Stimulated activated CD8-positive, alpha-beta memory T cell treated with anti-CD3 and anti-CD28 coated beads, Interleukin-2, amount 100 ng/mL, for 48 hours (primary cell): ENCODE measurements at places on chromosomes 5 and 9.
A peak's percentile ranks its signal among the peaks of the same experiment; 100 is the strongest.

DNA sequence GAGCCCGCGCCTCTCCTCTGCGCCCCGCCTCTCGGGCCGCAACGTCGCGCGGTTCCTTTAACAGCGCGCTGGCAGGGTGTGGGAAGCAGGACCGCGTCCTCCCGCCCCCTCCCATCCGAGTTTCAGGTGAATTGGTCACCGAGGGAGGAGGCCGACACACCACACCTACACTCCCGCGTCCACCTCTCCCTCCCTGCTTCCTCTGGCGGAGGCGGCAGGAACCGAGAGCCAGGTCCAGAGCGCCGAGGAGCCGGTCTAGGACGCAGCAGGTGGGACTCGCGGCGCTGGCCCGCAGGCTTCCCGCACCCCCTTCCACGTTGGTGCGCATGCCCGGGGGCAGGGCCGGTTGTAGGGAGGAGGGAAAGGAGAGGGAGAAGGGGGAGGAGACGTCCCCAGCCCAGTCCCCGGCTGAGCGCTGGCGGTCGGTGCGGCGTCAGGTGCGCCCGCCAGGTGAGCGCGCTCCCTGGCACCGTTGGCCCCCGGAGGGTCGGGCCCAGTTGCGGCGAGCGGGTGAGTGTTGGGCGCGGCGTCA, at the start of gene OCLN:
Gene OCLN, plus strand, starts transcription at position 400 of the 532 bp plus-strand sequence. CDS start 11,455 bp downstream, outside the sequence.
- peak; percentile 9 for DNase-seq

- DNase-seq = no peak
Observed at GRCh38 chr5:36389245-36389644, 87.5 kb upstream of the RANBP3L start.

GRCh38 chr5:94288937-94289336, 329.5 kb downstream of the KIAA0825 start:
- no peak for DNase-seq

- no peak for DNase-seq
Observed at GRCh38 chr5:55576661-55577060, 41.9 kb upstream of the PLPP1 start.

DNA sequence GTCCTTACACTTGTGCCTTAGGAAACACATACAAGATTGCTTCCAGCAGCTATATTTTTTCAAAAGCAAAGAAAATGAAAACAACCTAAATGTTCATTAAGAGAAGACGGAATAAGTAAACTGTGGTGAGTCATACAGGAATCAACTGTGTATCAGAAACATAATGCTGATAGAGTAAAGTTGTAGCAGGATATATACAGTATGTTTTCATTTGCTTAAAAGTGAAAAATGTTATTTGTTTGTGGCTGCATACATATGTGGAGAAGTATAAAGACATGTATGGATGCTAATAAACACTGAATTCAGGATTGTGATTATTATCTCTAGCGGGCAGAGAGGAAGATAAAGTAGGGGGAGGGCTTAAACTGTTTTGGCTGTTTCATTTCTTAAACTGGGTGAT, 8.3 kb downstream of the DCTN4 start:
- DNase-seq = no peak

DNA sequence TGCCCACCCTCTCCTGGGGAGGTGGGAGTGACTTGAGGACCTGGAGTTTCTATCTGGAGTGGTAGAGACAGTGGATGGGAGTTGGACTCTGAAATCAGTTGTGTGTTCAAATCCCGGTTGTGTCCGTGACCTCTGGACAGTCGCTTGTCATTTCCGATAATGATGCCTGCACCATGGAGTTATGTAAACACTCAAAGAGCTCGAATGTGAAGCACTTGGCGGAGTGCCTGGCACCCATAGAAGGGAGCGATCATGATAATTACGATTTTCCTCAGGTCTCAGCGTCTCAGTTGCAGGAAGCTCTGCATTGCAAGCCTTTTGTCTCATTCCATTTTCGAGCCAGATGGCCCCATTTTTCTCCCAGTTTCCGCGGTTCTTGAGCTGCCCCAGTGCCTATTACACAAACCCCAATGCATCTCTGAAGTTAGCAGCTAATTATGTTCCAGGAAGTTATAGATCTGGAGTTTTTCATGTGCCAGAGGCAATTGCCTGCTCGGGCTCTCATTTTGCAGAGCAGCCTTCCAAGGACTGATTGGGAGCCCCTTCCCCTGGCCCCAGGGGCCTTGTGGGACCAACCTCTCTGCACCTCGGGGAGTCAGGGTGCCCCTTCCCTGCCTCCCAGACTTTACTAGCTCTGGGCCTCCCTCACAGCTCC, 175.5 kb upstream of the MVB12B start:
- no peak for DNase-seq

DNA sequence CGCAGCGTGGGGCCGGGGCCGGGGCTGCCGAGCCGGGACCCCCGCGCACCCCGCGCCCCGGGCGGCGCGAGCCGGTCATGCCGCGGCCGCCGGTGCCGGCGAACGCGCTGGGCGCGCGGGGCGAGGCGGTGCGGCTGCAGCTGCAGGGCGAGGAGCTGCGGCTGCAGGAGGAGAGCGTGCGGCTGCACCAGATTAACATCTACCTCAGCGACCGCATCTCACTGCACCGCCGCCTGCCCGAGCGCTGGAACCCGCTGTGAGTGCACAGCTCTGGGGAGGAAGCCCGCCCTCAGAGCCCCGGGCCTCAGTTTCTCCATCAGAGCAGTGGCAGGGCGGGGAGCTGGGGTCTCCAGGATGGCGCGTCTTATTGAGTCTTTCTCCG, 335 bp downstream of the GALNT12 start:
- DNase-seq = no peak

- DNase-seq = no peak
Observed at GRCh38 chr5:34743878-34744277, 87.8 kb downstream of the RAI14 start.

- DNase-seq = no peak
Observed at GRCh38 chr9:129231022-129231739, 53.1 kb upstream of the IER5L start.

GRCh38 chr5:120380644-120381043, 83.5 kb upstream of the PRR16 start:
- DNase-seq = no peak

DNA sequence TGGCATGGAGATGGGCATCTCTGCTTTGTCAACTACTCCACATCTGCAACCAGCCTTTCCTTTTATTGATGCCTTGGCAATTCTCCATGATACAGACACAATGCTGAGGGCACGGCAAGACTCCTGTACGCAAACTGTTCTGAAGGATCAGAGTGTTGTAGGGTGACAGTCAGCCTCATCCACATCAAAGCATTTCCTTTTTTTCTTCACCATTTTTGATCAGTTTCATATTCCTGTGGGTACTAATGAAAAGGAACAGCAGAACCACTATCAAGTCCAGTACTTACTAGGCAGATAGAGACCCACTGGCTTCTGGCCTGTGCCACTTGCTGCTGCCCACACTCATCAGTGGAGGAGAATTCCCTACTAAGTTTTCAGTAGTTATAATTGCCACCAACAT, 181.6 kb downstream of the PALM2AKAP2 start:
- DNase-seq = no peak

- DNase-seq = no peak
Observed at GRCh38 chr5:17115855-17116254, 101.6 kb upstream of the BASP1 start.

GRCh38 chr5:98069876-98070512, 703.5 kb upstream of the RGMB start:
- no peak for DNase-seq

DNA sequence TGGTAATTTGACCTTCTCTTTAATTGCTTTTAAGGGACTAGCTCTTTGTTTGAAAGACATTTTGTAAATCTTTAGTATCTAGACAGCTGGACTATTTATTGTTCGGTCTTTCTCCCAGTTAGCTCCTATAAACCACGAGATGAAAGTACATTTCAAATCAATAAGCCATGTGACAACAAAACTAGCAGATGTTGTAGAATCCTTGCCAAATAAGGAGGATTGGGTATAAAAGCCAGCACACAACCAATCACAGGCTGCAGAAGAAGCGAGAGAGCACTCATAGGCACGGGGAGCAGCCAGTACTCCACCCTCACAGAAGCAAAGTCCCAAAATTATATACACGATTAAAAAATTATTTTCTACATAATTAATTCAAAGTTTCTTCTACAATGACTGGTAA, 8.1 kb upstream of the OMD start:
- no peak for DNase-seq

DNA sequence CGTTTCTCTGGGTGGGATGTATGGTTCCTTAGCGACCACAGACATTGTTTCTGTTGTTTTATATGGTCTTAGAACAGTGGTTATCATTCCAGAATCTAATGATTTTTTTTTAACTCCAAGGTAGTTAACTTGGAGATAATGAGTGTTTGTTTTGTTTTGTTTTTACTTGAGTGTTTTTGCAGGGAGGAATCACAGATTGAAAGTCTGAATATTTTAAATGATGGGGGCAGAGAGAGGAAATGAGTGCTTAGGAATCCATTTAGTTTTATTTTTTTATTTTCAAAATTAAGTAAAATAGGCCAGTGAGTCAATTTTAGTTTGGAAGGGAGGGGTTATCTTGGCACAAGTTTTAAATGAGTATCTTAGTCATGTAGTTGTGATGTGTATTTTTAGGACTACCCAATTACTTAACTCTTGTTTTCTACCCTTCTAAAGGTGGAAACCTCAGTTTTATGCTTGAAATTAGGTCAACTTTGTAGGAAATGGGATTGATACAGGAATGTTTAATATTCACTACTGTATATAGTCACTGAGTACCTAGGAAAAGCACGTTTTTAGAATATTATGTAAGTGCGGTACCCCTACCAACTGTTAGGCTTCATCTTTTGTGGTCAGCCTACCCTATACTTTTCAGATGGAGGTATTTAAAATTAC, 2.0 kb downstream of the UBE2R2 start:
- no peak for DNase-seq

GRCh38 chr9:132651259-132651658, 18.5 kb downstream of the DDX31 start:
- DNase-seq = no peak

GRCh38 chr9:96058218-96058617, 182.7 kb downstream of the ERCC6L2 start:
- no peak for DNase-seq

DNA sequence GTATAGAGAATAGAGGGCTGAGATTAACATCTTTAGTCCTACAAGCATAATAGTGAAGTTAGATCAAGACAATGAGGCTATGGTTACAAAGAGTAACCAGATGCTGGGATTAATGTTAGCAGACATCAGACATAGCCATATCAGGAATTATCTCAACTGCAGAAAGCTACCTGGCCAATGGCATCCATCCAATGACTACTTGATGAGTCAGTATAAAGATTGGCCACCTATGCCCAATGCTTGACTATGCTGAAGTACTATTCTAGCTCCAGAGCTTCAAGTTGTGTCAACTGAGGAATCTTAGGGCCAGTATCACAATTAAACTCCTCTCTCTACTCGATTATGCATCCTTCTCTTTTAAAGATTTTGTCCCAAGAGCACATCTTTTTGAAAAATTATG, 541.4 kb downstream of the PRELID2 start:
- DNase-seq = no peak

- DNase-seq = no peak
Observed at GRCh38 chr5:143874312-143874711, 62.4 kb downstream of the HMHB1 start.

- no peak for DNase-seq
Observed at GRCh38 chr9:82466616-82467260, 478.2 kb downstream of the SPATA31D1 start.

DNA sequence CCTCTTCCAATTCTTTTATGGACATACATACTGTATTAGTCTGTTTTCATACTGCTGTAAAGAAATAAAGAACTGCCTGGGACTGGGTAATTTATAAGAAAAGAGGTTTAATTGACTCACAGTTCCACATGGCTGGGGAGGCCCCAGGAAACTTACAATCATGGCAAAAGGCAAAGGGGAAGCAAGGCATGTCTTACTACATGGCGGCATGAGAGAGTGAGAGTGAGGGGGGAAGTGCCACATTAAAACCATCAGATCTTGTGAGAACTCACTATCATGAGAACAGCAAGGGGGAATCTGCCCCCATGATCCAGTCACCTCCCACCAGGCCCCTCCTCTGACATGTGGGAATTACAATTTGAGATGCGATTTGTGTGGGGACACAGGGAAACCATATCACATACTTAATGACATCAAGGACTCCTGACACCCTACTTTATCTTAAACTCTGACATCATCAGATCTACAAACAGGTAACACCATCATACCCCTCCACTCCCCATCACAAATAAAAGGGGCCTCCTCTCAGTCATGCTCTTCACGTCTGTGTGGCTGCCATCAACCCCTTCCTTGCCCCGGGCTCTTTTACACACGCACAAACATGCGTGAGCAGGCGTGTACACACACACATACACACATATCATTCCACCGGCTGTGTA, 9.7 kb downstream of the ANKRD33B start:
- no peak for DNase-seq

- DNase-seq = no peak
Observed at GRCh38 chr5:126274076-126274762, 149.0 kb upstream of the GRAMD2B start.
